ENCODE measurements at places on chromosomes 6 and 20. TPM values are rescaled to one million over a fixed set of nuclear protein-coding genes. Genes with fewer than 3 reads are reported as not detected.

GRCh38 chr20:58551631-58552030 is 36.4 kb upstream of the APCDD1L start:
- peaks cover 19% of the 10 kb centered on the region for H3K4me1 ChIP-seq
- no peak for DNase-seq
- peaks cover 19% of the 10 kb centered on the region for H3K27me3 ChIP-seq
- no peaks in the 10 kb centered on the region for H3K36me3 ChIP-seq

GRCh38 chr20:51227744-51228143 is 204.8 kb upstream of the KCNG1 start:
- no peaks in the 10 kb centered on the region for H3K36me3 ChIP-seq
- no peak overlapping the region for H3K27ac ChIP-seq
- H3K4me1 ChIP-seq, result no peaks in the 10 kb centered on the region
- peaks cover 10% of the 10 kb centered on the region for H3K27me3 ChIP-seq
- no peak overlapping the region for H3K4me3 ChIP-seq

- no peak overlapping the region for H3K27ac ChIP-seq
- no peaks in the 10 kb centered on the region for H3K36me3 ChIP-seq
- no peaks in the 10 kb centered on the region for H3K4me1 ChIP-seq
Observed at GRCh38 chr20:47605673-47606413, 104.2 kb downstream of the NCOA3 start.

DNA sequence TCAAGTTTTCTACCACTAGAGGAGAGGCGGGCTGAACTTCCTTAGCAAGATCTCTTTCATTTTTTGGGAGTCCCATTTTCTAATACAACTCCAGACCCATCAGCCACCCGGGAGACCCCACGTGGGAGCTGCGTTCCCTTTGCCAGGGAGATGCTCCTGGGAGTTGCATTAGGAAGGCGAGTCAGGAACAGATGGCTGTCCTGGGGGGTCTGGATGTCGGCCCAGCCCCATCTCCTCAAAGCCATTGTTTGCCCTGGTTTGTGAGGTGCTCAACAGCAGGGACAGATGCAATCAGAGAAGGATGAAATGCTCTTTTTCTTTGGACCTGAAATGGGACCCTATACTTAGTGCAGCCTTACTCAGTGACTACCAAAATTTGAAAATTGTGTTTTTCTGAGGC is 39.4 kb downstream of the CARMIL1 start:
- H3K36me3 ChIP-seq, result no peaks in the 10 kb centered on the region
- H3K27me3 ChIP-seq, result no peaks in the 10 kb centered on the region
- no peak overlapping the region for H3K27ac ChIP-seq
- no peak overlapping the region for H3K4me3 ChIP-seq
- DNase-seq, result no peak

DNA sequence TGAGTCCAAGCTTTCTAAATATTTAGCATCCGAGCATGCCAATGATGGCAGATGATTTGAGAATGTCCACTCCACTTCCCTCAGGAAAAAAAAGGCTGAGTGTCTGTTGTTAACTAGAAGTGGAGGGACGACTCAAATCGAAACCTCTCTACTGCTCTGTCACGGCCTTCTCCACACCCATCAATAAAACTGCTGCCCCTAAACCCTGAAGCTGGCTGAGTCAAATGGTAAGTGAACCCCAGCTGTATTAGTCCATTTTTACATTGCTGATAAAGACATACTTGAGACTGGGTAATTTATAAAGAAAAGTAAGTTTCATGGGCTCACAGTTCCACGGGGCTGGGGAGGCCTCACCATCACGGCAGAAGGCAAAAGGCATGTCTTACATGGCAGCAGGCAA is 707.0 kb downstream of the QKI start:
- H3K27ac ChIP-seq, result no peak overlapping the region
- no peaks in the 10 kb centered on the region for H3K27me3 ChIP-seq
- no peak overlapping the region for H3K4me3 ChIP-seq
- H3K36me3 ChIP-seq, result no peaks in the 10 kb centered on the region

Gene NRSN1
- not detected for total RNA-seq

Gene TMEM74B
- 9.4 TPM for total RNA-seq

Gene KIFC1
- total RNA-seq, result 12.7 TPM

- no peaks in the 10 kb centered on the region for H3K27me3 ChIP-seq
- DNase-seq, result no peak
- H3K27ac ChIP-seq, result no peak overlapping the region
- H3K4me1 ChIP-seq, result no peaks in the 10 kb centered on the region
Observed at GRCh38 chr6:29678114-29678513, 2.8 kb downstream of the ZFP57 start.

GRCh38 chr20:36851490-36851889 is 24.4 kb upstream of the TLDC2 start:
- H3K4me3 ChIP-seq, result no peak overlapping the region
- no peak overlapping the region for H3K27ac ChIP-seq
- H3K4me1 ChIP-seq, result peaks cover 10% of the 10 kb centered on the region
- DNase-seq, result no peak

Gene SCAF8
- 38.5 TPM for total RNA-seq
